Left lobe of liver (tissue), 2 donors: ENCODE measurements at places on chromosomes 4 and X. TPM values are rescaled to one million over a fixed set of nuclear protein-coding genes. Genes with fewer than 3 reads are reported as not detected.

GRCh38 chrX:140206657-140207056 lies 241.3 kb upstream of the CXorf66 start:
- no peak for DNase-seq

DNA sequence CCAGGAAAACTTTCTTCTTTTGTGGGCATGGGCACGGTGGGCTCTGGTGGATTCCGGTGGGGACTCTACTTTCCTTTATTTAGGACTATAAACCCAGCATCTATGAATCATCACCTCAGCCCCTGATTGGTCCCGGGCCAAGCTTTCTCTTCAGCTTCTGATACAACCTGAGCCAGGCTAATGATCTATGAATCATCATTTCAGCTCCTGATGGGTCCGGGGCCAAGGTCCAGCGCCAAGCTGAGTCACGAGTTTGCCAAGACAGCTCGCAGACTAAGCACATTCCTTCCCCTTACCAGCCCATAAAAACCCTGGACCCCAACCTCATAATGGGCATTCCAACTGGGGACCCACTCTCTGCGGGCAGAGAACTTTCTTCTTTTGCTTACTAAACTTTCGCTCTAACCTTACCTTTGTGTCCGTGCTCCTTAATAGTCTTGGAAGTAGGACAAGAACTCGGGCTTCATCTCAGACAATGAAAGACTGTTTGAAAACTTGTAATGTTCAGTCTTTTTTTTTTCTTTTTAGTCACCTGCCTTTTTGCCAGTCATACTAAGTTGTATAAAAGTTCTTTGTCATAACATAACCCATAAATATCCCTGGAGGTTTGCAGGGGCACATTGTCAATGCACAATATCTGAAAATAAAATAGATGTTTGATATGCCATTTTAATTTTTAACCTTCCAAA lies 904.9 kb upstream of the EPHA5 start:
- DNase-seq: no peak

Gene AMBN
- total RNA-seq: not detected

Gene CT45A10
- 0.45 TPM for total RNA-seq
